Pulmonary artery endothelial cell (primary cell): ENCODE measurements at places on chromosomes 6 and 20. TPM values are rescaled to one million over a fixed set of nuclear protein-coding genes. Genes with fewer than 3 reads are reported as not detected.

DNA sequence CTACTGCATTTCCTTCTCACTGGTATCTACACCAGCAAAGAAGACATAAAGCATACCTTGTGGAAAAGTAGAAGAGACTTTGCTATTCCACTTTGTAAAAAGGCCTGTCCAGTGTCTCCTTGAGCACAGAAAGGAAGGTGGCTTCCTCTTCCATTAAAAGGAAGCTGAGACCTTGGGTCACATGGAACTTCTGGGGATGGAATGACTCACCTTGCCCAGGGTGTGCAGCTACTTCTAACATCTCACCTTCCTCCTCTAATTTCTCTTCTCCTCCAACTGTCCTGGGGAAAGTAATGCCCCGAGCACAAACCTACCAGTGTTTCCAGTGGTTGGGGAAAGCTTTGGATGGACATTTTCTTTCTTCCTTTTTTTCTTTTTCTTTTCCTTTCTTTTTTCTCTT lies 848.8 kb upstream of the MAP3K7 start:
- no peak for DNase-seq

DNA sequence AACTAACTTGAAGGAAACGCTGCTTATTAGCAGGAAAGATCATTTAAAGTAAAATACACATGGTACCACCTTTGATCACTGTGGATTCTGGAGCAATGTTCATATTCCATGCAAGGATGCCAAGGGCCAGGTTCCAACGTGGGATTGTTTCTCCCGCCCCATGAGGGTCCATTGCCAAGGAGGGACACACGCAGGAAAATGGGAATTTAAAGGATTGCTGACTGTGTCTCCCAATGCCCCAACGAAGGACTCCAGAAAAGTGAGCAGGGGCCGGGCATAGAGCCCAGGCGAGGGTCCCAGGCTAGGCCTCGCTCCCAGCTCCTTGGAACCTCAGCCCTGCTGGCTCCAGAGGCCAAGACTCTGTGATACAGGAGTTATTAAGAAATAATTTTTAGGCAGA lies 111.2 kb downstream of the DACT2 start:
- DNase-seq, result no peak

GRCh38 chr6:68502946-68503345 lies 132.1 kb upstream of the ADGRB3 start:
- no peak for DNase-seq

Gene GTSF1L
- total RNA-seq, result not detected in 2 replicates

GRCh38 chr6:133749427-133749826 lies 139.5 kb upstream of the TCF21 start:
- no peak for DNase-seq

GRCh38 chr6:168116975-168117899 lies 38.2 kb upstream of the FRMD1 start:
- no peak for DNase-seq

- no peak for DNase-seq
Measured at GRCh38 chr6:26300828-26301227, 64.2 kb upstream of the BTN3A2 start.
